ENCODE measurements at places on chromosomes 16 and 17.

DNA sequence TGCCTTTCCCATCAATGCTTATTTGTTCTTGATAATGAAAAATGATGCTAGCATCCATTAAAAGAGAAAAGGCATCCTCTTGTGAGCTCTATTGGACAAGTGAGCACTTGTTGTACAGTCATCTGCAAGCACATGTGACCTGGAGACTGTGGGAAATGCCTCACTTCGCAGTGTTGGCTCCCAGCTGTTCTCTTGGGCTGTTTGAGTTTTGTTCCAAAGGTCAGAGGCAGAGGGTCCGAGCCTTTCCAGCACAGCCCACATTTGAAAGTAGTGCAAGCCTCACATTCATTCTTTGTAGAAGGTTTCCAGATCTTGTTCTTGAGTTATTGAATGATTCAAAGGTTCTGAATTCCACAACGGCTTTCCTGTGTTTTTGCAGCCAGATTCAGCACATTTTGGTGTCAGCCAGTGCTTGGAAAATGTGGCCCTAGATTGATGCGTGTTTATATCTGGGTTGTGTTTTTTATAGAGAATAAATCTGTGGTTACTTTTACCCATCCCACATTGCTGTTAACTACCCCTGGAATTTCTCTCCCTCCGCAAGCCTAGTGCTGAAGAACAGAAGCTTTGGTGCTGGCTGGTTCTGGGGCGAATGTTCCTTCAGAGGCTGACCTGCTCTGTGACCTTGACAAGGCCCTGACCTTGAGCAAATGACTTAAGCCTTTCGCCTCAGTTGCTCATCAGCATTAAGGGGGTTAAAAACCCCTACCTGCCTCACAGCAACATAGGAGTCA, 49.8 kb downstream of the CDH1 start:
- DNase-seq = peak; percentile 96

- no peak for DNase-seq
Observed at GRCh38 chr16:54939029-54939346, 8.3 kb downstream of the IRX5 start.

DNA sequence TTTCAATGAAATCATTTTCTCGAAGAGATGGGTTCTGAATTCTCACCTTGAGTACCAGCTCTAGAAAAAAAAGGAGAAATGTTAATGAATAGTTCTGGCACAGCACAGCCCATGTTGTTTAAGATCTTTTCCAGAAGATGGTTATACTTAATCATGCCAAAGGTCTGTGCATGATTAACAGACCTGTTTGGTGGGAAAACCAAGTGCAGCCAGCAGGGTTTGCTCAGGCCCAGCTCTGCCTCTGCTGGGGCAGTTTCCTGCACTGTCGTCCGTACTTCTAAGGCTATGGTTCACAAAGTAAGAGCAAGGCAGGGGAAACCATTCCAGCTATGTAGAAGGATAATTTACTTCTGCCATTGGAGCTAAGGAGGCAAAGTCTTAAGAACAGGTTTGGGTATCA, 10.7 kb downstream of the ANKRD40 start:
- no peak for DNase-seq

DNA sequence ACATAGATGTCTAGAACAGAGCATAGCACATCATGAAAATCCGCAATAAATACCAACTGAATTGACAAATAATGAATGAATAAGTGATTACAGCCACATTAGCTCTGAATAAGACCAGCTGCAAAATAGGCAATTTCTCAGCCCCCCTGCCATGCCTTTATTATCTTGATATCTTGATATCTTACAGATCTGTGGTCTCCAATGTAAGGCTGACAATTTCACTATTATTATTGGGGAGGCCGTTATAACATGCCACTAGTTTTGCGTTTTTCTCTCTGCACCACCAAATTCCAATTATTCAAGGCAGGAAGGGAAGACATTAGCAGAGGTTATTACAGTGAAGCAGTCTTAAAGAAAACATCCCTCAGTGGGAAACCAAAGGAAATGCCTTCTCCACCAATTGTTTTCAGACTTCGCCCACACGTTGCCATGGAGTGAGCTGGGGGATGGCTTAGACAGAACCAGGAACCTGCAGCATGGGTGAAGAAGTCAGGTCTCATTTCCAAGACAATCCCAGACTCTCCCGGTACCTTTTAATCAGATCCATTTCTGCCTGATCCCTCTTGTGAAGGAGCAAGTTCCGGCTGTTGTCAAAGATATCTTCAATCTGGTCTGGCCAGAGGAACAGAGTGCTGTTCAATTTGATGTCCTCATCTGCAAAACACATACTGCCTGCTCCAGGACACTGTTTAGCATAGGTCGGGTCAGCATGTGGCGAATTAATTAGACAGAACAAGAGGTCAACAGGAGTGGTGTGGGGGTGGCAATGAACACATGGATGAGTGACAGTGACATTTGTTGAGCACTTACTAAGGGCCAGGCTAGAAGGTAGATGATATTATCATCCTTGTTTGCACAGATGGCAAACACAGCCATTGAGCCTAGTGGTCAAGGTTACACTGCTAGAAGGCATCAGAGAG, 46.4 kb downstream of the DNAH3 start:
- no peak for DNase-seq

GRCh38 chr17:75889454-75889853, 7.3 kb downstream of the TRIM65 start:
- DNase-seq = no peak

DNA sequence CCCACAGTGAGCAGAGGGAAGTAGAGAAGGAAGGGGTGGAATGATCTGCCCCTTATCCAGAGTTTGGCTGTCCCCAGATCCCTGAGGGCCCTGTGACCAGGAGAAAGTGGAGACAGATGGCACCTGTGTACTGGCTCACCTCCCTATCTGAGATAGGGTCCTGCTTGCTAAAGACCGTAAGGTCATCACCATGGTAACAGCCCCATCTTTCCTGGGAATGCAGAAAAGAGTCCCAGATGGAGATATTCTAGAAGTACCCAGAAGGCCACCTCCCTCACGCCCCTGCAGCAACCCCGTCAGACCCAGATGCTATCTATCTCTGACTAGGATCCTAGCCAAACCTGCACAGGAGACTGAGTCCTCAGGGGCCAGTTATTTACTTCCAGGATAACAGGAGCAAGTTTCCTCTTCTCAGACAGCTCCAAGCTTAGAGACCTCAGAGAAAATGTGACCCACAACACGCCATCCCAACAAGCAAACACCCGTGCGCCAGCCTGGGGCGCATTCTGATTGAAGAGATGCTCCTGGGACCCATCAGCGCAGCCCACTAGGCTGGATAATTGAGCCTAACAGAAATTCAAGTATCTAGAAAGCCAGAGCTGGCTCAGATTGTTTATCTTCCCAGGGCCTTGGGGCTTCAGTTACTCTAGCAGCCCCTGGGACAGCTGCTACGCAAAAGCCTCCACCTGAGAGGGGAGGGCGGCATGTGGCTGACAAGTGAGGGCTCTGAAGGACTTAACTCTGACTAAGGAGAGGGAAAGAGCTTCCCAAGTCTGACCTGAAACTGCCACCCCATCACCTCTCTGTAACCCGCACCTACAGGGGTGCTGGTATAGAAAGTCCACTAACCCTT, 1.9 kb downstream of the ORMDL3 start:
- no peak for DNase-seq

All from putamen (tissue), 1 donor.